ENCODE measurements at places on chromosomes 7 and 10.

- no peak for DNase-seq
Measured at GRCh38 chr7:49718760-49719159, 54.7 kb upstream of the VWC2 start.

DNA sequence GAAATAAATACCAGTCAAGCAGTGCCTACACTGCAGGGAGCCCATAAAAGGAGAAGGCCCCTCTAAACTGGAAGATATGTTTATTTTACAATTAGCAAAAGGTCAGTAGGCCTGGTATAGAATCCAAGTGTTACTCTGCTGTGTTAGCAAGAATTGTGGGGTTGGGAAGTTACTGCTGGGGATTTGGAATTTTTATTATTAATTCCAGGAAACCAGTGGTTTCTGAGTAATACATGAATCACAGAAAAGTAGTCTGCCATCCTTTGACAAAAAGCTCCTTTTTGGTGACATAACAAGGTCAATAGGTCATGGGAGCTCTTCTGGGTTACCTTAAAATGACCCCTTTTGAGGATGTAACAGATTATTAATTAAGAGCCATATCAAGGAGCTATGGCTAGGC is 67.4 kb downstream of the ZNF92 start:
- DNase-seq = peak; percentile 48

- no peak for DNase-seq
Measured at GRCh38 chr7:37109843-37110242, 338.8 kb downstream of the ELMO1 start.

DNA sequence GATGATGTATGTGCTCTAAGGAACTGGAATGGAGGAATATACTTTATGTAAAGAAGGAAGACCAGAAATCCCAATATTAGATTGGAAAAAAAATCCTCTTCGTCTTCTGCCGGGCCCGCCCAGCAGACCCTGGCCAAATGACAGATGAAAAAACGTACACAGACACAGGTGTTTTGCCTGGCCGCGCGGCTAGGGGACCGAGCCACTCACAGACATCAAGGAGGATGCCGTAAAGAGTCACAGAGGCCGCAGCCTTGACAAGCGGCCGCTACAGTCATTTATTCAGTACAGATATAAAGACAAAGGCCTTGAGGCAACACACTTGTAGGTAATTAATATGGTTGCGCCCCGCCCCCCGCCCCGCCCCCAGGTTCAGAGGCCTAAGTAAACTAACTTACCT is 594.1 kb downstream of the GRM8 start:
- DNase-seq = no peak

DNA sequence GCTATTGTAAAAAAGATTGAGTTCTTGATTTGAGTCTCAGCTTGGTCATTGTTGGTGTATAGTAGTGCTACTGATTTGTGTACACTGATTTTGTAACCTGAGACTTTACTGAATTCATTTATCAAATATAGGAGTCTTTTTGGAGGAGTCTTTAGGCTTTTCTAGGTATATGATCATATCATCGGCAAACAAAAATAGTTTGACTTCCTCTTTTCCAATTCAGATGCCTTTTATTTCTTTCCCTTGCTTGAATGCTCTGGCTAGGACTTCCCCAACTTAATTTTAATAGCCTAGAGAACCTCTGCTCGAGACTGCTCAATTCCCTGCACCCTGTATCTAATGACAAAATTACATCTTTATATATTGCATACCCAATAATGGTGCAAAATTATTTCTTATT is 154.4 kb downstream of the CCDC7 start:
- no peak for DNase-seq

DNA sequence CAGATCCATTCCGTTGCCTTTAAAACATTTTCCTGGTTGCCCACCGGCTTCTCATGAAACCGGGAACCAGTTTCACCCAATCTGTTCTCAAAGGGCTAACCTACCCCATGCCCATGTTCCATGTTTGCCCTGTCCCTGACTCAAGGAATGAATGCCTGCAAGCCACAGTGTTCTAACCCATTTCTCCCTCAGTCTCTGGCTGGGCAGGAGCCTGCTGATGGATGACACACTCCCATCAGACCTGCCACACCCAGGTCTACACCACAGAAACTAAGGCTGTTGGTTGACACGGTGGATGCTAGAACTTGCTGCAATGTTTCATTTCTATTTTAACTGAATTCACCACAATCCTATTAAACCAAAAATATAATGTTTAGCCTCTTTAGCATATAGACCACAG is 15.6 kb downstream of the CLRN3 start:
- no peak for DNase-seq

- DNase-seq = no peak
Measured at GRCh38 chr10:86579883-86580520, 58.4 kb upstream of the WAPL start.

DNA sequence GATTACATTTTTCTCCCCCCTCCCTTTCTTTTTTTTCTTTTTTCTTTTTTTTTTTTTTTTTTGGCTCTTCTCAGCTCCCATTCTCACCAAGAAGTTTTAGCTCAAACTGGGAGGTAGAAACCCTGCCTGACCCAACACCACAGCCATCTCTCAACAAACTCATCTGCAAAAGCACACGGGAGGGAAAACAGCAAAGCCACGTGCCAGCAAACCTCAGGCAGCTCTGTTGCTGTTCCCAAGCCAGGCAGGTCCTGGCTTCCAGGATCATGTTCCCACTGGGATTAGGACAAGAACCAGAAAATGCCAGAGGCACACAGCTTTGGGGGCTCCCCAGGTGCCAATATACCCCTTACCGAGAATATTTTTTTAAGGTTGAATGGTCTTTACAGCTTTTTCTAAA is 56.7 kb downstream of the ITIH5 start:
- DNase-seq = peak; percentile 40

- DNase-seq = no peak
Measured at GRCh38 chr10:68861253-68861652, 33.9 kb downstream of the STOX1 start.

GRCh38 chr10:16646181-16647059 is 124.7 kb upstream of the C1QL3 start:
- DNase-seq = no peak

- DNase-seq = no peak
Measured at GRCh38 chr7:27183682-27184336, 1.2 kb downstream of the HOXA11 start.

- DNase-seq = no peak
Measured at GRCh38 chr7:33725111-33726025, 180.0 kb upstream of the BMPER start.

GRCh38 chr7:104156842-104157277 is 51.0 kb downstream of the ORC5 start:
- peak; percentile 20 for DNase-seq
